ENCODE measurements at places on chromosomes 12 and 14.

DNA sequence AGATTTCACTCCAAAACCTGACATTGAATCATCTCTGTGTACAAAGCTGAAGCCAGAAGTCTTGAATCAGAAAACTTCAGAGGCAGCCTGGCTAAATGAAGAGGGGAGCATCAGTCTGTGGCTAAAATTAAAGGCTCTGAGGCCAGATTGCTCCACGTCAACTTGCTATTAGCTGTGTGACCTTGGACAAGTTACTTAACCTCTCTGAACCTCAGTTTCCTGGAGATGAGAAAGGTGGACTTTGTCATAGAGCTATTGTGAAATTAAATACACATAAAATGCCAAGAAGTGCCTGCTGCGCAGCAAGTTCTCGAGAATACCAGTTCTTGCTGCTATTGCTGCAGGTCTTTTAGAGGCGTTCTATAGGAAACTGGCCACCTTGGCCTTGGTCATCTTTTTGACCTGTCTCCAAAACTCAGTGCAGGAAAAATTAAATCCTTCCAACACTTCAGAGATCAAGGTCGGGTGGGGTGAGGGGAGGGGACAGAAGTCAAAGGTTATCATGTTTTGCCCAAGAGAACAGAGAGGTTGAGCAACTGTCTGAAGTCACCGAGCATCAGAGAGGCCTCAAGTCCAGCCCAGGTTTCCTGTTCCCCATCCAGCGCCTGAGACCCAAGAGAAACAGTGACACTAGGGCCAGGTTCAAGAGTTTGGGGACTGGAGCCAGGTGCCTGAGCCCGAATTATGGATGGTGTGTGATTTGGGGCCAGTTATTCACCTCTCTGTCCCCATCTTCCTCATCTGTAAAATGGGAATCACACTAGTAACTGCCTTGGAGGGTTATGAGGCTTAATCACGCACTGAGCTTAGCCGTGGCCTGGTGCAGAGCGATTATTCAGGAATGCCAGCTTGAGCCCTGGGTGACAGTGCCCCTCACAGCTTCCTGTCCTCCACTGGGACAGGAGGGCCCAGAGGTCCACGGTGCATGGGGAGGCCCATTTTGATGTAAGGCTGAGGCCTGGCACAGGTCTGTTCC is 1.1 kb downstream of the SERPINA1 start:
- DNase-seq: no peak

- DNase-seq: no peak
These were observed 63.3 kb downstream of the ERC1 start for GRCh38 chr12:1054117-1054870.

DNA sequence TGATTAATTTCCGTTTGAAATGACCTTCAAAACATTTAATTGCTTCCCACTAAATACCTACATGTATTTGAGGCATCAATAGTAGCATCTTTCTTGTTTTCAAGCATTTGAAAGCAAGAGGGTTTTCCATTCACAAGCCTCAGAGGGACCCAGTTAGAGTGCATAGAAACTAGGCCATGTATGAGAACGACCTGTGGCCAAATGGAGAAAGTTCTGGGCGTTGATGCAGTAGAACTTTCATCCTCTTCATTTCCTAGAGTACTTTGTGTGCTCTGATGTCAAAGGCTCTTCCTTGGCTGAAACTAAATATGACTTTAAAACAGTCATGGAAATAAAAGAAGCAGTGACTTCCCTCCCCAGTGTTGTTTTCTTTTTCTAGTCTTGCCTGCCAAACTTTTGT is 944 bp upstream of the DHRS7 start:
- no peak for DNase-seq

- no peak for DNase-seq
These were observed 133.1 kb downstream of the DAAM1 start for GRCh38 chr14:59321626-59321949.

- no peak for DNase-seq
These were observed 1.5 kb downstream of the RASAL1 start for GRCh38 chr12:113134071-113134470.

GRCh38 chr14:61128382-61129167 is 147.5 kb downstream of the SLC38A6 start:
- no peak for DNase-seq

DNA sequence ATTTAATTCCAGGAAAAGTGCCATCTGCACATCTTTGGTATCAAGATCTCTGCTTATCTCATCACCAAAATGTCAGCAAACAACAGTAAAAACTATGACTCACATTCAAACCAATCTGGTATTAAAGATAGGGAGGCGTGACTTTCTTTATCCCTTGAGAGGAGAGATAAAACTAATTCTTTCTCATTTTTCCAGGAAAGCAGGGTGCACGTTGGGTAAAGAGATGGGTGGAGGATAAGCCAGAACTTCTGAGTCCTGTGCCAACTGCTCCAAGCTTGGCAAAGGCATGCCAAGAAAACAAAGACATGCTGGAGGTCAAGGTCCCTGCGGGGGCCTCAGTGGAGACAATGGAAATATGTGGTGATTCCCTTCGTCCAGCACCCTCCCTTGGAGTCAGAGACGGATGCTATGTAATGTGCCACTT is 225.8 kb upstream of the PLXNC1 start:
- no peak for DNase-seq

DNA sequence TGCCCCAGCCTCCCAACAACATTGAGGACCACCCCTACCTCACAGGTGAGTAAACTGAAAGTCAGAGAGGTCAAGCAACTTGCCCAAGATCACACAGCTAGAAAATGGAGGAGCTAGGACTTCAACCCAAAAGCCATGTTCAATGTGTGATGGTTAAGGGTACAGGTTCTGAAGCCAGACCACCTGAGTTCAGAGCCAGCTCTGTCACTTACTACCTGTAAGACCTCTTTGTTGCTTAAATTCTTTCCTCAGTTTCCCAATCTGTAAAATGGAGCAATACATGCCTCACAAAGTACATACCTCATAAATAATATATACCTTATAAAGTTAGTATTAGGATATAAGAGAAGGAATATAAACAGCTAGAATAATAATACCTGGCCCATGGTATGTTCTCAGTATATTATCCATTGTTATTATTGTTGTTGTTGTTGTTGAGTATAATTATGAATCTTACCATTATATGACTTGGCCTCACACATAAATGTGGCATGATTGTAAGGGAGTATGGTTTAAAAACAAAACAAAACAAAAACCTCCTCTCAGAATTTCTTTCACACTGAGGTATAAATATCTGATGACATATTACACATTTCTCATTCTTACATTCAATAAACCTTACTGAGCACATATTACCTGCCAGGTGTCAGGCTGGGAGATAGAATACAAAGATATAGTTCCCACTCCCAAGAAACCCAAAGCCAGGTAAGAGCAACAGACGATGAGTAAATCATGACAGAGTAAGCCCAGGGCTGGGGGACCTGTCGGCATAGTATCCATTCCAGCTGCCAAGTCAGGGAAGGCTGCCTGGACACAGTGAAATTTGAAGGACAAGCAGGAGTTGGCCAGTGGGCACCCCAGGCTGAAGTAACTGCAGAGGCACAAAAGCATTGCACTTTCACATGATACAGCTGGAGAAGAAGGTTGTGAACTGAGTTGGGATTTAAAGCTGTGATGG is 19.6 kb downstream of the CMKLR1 start:
- no peak for DNase-seq

DNA sequence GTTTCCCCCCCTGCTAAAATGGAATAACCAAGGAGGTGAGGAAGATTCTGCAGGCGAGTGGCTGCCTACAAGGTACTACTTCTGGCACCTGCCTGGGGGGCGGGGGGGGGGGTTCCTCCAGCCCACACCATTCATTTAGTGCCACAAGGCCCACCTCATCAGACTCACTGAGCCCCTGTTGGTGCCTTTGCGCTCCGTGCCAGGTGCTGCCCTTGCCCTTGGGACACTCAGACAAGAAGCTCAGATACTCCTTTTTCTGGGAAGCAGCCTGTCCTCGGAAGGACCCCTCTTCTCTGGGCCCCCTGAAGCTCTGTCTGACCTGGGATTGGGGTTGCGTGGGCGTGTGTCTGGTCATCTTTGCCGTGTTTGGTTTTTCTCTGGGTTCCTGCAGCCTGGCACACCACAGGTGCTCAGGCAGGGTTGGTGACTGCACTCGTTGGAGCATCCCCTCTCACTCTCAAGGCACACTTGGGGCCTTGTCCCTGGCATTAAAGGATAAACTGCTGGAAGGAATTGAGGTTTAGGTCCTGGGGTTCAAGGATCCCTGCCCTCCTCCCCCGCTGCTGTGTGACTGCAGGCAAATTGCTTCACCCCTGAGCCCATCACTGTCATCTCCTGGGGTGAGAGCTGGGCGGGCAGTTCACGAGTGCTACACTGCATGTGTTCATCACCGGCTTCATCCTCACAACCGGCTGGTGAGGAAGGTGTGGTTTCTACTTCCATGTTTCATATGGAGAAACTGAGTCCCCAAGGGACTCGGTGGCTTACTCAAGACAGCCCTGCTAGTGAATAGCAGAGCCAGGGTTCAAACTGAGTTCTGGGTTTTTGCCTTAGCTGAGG is 16.9 kb downstream of the FAM222A start:
- no peak for DNase-seq

DNA sequence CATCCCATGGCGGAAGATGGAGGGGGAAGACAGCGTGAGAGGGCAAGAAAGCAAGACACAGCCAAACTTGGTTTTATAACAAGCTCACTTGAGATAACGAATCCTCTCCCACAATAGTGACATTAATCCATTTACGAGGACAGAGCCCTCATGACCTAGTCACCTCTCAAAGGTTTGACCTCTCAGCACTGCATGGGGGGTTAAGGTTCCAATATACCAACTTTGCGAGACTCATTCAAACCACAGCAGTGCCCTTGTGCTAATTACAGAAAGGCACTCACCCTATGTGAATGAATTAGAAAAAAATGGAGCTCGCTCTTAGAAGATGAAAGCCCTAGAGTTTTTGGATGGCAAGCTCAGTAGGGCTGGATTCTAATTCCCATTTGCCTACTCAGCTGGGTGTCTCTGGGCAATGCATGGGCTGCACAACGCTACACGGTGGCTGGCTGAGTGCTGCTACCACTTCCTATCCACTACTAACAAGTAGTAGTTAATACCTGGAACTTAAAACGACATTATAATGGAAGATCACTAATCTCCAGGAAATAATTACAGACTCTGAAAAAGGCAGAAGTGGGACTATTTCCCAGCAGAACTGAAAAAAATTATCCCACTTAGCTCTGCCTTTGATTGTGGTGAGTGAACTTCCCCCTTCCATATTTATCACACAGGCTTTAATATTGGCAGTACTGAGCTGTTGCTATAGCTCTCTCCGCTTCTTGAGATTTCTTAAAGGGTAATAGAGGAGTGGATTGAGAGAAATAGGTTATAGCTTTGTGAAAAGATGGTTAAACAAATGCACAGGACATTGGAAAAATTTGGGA is 27.5 kb downstream of the TESPA1 start:
- DNase-seq: no peak

GRCh38 chr14:53890611-53891101 is 66.0 kb downstream of the BMP4 start:
- DNase-seq: no peak

- no peak for DNase-seq
These were observed 7.0 kb upstream of the CEBPE start for GRCh38 chr14:23125933-23126524.

DNA sequence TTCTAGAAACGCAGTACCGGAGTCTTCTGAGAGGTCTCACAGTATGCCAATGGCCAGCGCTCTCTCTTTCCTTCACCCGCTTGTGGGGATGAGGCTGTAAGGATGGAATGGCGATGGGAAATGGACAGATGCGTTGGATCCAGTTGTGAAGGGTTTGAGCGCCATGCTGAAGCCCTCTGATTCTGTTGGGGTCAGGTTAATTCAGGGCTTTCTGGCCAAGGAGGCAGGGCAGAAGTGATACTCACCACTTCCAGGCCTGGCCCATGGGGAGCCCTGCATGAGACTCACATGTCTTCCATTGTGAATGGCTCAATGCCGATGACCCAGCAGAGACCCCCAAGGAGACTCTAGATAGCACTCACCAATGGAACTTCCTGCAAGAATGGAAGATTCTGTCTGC is 114.3 kb downstream of the BCL11B start:
- no peak for DNase-seq

- no peak for DNase-seq
These were observed 97.2 kb downstream of the PTPRR start for GRCh38 chr12:70823182-70823976.

DNA sequence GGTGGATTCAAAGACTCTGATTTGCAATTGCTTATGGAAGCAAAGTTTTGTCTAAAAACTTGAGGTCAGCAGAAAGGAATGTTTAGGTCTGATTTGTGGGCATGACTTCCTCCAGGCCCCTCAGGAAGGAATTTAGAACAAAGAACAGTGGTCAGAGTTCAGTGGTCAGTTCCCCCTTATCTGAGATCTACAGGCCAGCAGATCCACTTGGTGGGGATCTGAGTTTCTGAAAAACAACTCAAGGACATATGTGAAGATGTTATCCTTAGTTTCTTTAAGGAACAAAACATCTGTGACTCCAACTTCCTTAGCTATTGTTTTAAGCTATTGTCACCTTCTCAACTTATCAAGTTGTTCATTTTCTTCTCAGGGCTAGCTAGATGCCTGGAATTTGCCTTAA is 28.0 kb upstream of the NAA30 start:
- DNase-seq: no peak

DNA sequence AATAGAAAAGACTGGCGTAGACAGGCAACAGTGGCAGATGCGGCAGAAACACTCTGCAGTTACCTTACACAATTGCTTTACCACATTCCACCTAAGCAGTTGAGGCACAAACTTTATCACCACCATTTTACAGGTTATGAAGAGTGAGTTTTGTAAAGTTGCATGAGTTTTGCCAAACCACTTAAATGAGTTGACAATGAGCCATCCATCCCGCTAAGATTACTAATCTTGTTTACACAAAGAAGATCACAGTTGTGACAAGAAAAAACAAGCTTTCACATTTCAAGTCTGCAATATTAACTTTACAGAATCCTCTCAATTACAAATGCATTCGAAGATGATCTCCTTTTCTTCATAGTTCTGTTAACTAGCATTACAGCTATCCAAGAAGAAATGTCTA is 1.8 kb downstream of the TMCC3 start:
- DNase-seq: no peak

GRCh38 chr12:92520511-92520910 is 182.3 kb upstream of the PLEKHG7 start:
- DNase-seq: no peak

DNA sequence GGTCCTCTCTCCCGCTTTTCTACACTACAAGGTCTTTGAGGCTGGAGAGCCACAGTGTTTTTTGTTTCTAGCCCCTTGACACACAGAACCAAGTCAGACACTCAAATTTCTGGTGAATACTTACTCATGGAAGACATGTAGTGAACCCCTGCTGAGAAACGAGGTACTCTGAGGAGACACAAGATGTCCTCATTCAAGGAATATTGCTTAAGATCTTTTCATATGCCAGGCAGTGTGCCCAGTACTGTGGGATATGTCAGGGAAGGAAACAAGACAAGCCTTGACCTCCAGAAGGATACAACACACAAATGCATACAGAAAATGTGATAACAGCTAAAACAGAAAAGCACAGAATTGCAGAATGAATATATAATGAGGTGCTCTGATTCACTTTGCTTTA is 75.9 kb downstream of the TMTC1 start:
- no peak for DNase-seq

- DNase-seq: no peak
These were observed 160.7 kb downstream of the PHLDA1 start for GRCh38 chr12:75870878-75871277.
